Activated CD8-positive, alpha-beta memory T cell treated with anti-CD3 and anti-CD28 coated beads for 4 hours (primary cell): ENCODE measurements at places on chromosomes 1 and 21.

- no peak for DNase-seq
Observed at GRCh38 chr1:181817091-181817490, 244.4 kb downstream of the ZNF648 start.

GRCh38 chr21:18138507-18138906, 106.1 kb upstream of the CHODL start:
- no peak for DNase-seq

- no peak for DNase-seq
Observed at GRCh38 chr21:26153758-26154157, 16.8 kb downstream of the APP start.

DNA sequence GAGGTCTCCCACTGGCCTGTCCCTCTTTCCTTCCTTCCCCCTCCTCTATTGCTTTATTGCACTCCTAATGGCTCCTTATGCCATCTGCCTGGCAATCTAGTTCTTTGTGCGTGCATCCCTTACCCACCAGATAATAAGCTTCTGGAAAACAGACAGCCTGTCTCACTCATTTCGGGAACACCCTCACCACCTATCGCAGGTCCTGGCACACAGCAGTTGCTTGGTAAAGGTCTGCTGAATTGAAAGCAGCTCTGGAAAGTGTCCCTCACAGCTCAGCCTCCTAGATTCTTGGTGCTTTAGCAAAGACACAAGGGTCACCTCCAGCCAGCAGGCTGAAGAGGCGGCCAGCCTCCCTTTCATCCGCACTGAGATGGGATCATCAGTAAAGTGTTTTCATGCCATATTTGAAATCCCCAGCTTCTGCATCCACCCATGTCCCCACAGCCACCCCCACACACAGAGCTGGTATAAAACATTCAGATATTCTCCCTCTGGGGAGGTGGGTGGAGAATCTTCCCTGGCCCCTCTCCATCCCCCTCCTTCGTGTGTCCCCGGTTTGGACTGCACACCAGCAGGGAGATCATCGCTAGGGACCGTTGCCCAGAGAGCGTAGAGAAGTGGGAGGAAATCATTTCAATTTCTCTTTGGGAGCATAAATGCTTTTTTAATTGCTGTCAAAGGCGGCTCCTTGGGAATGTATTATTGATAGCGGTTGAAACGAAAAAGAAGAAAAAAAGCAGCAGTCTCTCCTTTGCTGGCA, 29.1 kb upstream of the ATP2B4 start:
- no peak for DNase-seq

DNA sequence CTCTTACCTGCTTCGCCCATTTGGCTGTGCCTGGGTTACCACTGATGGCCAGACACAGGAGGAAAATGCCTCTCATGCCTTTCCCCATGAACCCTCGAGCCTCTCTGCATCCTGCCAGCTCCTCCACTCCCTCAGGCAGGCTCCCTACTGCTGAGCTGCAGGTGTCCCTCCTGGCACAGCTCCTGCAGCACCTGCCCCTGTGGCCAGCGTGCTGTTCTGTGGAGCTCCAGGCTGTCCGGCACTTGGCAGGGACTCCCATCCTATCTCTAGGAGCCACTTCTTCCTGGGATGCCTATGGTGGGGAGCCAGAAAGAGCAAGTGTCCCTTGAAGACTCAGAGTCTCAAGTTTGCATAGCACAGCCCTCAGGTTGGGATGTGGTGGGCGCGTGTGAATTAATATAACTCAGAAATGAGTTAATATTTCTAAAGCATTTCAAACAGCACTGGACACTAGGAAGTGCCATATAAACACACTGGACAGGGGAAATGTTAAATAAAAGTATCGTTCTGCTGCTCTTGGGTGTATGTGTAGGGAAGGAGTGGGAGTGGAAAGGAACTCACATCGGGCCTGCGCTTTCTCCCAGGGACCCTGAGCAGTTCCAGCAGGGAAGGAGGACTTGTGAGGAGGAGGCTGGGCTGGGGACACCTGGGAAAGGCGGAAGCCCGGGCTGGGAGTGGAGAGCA, 2.7 kb downstream of the LRRC71 start:
- no peak for DNase-seq

DNA sequence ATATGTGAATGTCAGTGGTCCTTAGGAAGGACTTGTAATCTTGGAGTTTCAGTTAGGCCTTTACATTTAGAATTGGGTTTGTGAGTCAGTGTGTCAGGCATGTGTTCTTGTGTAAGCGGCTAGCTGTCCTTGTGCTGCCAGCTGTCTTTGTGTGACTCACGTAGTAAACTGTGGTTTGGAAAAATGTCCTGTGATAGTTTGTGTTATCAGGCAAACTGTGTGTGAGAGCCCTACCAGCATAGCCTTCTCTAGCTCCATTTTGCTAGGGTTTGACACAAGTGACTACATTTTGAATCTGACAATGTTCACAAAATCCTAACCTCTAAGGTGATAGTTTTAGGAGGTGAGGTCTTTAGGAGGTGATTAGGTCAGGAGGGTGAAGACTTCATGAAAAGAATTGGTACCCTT, 6.9 kb upstream of the SLC35D1 start:
- no peak for DNase-seq

- DNase-seq: no peak
Observed at GRCh38 chr21:38388203-38388602, 110.1 kb downstream of the ERG start.

DNA sequence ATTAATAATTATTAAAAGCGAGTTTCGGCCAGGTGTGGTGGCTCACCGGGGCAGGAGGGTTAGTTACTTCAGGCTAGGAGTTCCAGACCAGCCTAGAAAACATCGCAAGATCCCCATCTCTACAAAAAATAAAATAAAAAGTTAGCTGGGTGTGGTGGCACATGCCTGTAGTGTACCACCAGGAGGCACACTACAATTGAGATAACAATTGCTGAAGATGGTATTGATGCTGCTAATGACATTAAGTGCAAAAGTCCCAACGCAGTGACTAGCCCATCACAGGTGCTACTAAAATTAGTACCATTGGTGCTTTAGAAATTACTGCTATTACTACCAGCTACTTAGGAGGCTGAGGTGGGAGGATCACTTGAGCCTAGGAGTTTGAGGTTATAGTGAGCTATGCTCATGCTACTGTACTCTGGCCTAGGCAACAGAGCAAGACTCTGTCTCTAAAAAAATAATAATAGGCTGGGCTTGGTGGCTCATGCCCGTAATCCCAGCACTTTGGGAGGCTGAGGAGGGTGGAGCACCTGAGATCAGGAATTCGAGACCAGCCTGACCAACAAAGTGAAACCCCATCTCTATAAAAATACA, 156.6 kb downstream of the GREM2 start:
- no peak for DNase-seq

DNA sequence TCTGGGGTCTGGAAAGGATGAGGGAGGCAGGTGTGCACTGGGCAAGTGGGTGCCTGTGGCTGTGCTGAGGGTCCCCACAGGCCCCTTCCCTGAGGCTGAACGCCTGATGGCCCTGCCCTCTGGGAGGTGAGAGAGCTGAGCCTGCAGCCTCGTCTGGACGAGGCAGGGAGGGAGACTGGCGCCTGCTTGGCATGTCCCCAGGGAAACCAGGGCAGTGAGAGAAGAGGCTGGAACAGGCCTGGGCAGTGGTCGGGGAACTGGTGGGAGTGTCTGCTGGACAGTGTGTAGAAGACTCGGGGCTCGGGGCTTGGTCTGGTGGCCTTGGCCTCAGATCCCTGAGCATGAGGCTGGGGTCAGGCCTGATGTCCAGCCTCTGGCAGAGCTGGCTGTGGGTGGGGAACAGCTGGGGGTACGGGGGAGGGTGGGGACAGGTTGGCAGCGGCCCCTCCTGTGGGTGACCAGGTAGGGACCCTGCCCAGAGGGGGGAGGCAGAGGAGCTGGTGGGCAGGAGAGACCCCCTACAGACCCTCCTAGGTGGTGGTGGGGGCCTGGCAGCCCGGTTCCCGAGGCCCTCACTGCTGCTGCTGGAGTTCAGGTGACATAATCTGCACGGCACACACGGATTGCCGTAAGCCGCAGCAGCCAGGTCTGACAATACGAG, 30.8 kb upstream of the PLCH2 start:
- no peak for DNase-seq

DNA sequence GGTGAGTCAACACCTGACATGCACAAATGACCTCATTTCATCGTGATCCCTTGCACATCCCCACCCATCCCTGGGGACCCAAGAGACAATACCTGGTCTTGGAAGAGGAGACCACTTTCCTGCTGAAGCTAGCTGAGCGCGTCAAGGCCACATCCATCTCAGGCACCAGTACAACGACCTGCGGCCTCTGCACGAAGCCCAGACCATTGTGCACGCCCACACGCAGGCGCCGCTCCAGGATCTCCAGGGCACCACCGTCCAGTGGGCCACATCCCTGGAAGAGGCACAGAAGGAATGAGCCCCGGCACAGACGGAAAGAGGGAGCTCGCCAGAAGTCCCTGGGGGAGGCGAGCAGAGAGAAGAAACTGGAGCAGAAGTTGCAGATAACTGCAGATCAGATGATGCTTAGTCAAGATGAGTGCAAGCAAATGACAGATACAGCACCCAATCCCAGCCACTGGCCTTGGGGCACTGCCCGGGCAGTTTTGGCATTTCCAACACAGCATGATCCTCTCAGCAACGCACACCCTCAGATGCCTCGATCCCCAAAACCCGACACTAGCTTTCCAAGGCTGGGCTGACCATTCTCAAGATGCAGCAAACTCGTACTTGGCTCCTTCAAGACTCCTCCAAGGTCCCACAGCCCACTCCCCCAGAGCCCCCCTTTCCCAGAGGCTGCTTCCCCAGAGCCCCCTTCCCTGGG, 44.1 kb downstream of the NPHP4 start:
- no peak for DNase-seq

DNA sequence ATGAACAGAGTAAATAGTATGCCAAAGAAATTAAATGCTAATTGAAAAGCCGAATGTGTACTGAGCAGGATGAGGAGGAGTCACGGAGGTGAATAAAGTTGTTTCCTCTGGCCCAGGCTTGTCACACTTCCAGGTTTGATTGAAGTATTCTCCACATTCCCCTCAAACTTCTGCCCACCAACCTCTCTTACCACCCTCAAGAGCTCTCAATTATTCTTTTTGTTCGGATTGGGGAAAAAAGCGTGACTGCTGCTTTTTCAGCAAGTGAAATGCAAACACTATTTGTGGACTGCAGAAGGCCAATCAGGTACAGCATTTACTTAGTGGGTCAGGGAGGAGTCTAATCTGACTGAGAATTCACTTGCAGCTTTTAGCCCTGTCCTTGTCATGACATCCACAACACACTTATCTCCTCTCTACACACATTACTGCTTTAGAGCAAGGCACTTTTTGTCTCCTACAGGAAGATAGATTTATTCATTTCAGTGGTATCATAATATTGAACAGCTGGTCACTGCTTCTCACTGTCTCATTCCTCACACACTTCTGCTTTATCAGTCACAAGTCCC, 375.6 kb upstream of the PRMT6 start:
- DNase-seq: no peak

- DNase-seq: no peak
Observed at GRCh38 chr1:152024223-152024622, 12.6 kb downstream of the S100A11 start.
